ENCODE measurements at places on chromosomes 7 and 10.

DNA sequence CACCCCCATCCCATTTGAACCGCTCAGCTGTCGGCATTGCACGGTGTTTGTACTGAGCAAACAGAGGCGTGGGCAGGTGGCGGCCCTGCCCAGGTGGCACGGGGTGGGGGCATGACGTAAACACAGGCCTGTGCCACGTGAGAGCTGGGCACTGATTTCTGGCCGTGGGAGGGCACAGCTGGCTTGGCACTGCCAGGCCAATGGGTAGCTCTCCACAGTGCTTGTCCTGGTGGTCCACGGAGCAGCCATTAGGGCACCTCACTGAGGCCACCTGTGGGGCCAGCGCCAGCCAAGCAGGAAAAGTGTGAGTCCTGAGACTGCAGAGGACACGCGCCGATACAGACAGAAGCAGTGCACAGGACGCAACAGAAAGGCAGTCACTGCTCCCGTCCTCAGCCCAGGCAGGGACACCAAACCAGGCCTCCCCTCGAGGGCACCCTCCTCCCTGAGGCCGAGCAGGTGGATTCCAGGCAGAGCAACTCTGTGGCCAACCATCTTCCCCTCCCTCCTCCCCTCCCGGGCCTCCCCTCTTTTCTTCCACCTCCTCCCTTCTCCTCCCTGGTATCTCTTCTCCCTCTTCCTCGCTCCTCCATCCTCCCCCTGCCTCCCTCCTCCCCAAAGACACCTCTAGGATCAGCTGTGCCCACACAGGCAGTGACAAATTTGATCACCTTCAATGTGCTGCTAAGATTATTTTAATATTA, 258.7 kb downstream of the ELFN1 start:
- ATAC-seq = no peak

- ATAC-seq = peak; percentile 84
These were observed 537.1 kb upstream of the FOXK1 start for GRCh38 chr7:4144811-4145510.

GRCh38 chr7:35437619-35438275, 183.8 kb upstream of the TBX20 start:
- no peak for ATAC-seq

GRCh38 chr7:27697861-27698430, 35.3 kb upstream of the HIBADH start:
- peak; percentile 88 for ATAC-seq

- ATAC-seq = no peak
These were observed 113.8 kb downstream of the GFRA1 start for GRCh38 chr10:116159197-116159596.

GRCh38 chr7:135811506-135811905, 62.9 kb upstream of the FAM180A start:
- ATAC-seq = no peak

- ATAC-seq = no peak
These were observed 47.0 kb downstream of the RASGEF1A start for GRCh38 chr10:43219848-43220247.

GRCh38 chr7:150994838-150995510, 4.2 kb downstream of the NOS3 start:
- peak; percentile 2 for ATAC-seq

GRCh38 chr7:44266526-44266925, 58.9 kb downstream of the CAMK2B start:
- no peak for ATAC-seq

- no peak for ATAC-seq
These were observed 492.5 kb upstream of the AKR1E2 start for GRCh38 chr10:4333459-4333894.

- peak; percentile 41 for ATAC-seq
These were observed 10.2 kb downstream of the CYREN start for GRCh38 chr7:135160098-135160857.

DNA sequence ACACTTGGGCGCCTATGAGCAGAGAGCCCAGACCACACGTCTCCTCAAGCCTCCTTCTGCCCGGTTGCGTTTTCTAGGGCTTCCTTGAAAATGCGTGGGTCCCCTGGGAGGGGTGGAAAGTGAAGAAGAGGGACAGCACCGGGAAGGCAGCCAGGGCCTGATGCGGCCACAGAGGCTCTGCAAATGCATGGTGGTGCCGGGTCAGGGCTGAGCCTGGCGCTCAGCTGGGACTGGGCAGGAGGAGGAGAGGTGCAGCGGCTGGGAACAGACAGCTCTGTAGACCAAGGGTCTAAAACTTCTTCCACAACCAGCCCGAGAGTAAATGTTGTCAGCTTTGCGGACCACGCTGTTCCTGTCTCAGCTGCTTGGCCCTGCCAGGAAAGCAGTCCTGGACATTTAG, 1.6 kb downstream of the DPYSL4 start:
- no peak for ATAC-seq

DNA sequence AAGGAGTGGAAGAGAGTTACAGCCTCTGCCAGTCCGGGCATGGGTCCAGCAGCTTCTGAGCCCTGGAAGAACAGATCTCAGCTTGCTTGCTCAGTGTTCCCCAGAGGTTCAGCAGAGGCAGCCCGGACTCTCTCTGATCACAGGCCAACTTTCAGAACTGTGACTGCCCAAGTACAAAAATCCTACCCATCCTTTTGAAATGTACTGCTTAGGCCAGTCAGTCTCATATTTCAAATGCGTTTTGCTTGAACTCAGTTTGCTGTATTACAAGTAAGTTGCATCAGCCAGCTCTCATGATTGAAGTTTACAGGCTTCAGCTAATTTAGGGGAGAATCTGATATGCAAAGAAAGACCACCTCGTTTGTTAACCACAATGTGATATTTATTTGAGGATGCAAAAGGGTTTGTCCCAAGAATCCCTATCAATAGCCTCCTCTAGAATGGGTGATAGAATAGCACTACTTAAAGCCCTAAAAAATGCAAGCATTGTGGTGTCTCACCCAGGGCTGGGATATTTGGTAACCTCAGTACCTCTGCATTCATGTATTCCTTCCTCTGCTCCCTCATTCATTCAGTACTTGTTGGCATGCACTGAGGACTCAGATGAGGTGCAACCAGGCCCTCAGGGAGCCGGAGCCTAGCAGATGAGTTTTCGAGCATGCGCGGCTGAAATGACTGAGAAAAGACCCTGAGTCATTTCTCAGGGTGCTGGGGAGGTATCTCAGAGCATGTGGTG, 7.0 kb downstream of the AIMP2 start:
- ATAC-seq = peak; percentile 86
